Thymus (tissue), 14 donors: ENCODE measurements at places on chromosomes 7 and 10.

- no peak for DNase-seq
These were observed 237.3 kb downstream of the PTPRN2 start for GRCh38 chr7:158350166-158350900.

- no peak for DNase-seq
These were observed 9.3 kb downstream of the FXYD4 start for GRCh38 chr10:43380610-43381222.

GRCh38 chr7:116828281-116828680 is 34.1 kb upstream of the CAPZA2 start:
- DNase-seq: no peak

DNA sequence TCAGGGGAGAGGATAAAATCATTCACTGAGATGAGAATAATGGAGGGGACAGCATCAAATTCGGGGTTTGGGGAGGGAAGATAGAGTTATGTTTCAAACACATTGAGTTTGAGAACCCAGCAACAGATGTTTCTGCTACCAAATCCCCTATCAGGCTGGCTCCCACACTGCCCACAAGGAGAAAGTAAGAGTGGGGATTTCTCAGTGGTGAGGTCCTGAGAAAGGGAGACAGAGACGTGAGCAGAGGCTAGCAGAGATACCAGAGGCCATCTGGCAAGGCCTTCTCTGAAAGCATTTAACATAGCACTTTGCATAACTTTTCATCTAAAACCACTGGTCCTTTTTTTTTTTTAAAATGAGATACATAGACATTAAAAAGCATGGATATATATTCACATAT is 7.8 kb upstream of the SLF2 start:
- DNase-seq: no peak

DNA sequence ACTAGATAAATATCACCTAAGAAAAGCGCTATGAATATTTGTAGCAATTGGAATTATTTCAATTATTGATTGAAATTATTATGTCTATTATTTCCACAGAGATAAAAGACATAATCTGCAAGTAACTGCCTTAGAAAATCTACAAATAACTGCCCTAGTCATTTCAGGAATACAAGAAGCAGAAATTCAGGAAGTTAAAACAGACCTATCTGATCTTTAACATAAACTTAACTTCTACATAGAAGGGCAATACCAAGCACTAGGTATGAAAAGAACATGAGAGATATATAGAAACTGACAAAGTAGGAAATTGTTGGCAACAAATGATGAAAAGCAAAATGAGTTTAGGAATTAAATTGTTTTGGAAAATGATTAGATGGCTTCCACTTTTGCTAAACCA is 31.8 kb upstream of the AKR1B10 start:
- no peak for DNase-seq

DNA sequence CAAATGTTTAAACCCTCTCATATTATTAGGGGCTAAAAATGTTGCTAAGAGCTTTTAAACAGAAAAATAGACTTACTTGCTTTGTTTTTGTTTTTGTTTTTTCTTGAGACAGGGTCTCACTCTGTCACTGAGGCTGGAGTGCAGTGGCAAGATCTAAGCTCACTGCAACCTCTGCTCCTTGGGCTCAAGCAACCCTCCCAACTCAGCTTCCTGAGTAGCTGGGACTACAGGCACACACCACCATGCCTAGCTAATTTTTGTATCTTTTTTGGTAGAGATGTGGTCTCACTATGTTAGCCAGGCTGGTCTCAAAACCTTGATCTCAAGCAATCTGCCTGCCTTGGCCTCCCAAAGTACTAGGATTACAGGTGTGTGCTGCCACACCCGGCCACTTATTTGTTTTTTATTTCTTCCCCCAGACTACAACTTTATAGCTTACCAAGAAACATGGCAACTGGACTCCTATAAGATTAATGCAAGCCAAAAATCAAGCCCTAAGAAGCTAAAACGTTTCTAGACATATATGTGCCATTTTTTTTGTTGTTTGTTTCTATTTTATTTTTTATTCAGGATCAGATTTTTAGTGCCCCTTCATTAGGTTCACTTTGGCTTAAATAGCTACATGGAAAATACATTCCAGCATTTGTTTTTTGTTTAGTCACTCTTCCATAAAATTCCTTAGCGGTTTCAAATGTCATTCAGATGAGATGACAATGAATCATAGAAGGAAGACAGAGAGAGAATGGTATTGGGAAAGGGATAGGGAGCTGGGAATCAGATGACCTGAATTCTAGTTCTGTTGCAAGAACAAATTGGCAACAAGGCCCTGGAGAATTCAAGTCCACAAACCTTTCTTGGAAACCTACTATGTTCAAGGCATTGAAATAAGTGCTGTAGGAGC is 163.4 kb upstream of the MKLN1 start:
- no peak for DNase-seq

DNA sequence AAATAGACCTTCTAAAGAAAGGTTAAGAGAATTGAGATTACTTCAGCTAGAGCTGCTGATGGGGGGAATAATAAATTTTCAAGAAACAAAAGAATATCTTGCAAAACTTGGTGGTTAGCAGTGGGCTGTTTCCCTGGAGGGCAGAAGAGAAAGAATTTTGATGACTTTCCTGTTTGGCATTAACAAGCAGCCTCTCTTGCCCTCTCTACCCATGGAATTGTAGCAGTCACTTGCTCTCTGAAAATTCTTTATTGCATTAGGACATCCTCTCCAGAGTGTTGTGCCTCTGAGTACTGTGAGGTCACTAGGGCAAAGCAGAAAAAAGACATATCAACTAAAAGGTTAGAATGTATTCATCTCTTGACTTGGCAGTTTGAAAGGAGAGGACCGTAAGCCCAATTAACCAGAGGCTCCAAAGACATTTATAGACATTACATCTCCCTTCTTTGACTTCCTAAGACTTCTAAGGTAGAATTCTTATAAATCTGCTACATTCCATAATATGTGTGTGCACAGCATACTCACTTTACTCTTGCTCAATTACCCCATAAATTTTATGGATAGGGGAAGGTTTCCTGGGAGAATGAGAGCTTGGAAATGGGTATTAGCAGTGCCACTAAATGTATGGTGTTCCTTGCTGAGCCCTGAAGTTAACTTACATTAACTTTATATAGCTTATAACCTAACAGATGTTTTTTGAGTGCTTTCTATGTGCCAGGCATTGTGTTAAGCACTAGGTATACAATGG is 215.3 kb downstream of the KIF20B start:
- no peak for DNase-seq

DNA sequence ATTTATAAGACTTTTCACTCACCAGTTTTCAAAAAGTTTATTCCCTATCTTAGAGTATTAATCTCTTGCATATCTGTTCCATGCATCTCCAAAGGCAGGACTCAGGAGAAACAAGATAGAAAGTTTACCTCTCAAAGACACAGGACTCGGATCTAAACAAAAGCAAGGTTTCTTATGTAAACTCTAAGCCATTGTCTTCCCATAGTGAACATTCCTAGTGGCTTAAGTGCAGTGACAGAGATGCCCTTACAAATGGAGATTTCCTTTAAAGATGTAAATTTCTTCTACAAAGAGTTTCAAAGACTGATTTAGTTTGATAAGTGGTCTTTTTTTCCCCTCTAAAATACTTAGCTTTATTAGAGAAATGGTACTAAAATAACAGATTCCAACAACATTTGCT is 209.8 kb downstream of the ACTR3B start:
- DNase-seq: no peak

- no peak for DNase-seq
These were observed 57.9 kb upstream of the CAPZA2 start for GRCh38 chr7:116804471-116804870.

- DNase-seq: no peak
These were observed 499.0 kb downstream of the TCERG1L start for GRCh38 chr10:130812381-130813148.

DNA sequence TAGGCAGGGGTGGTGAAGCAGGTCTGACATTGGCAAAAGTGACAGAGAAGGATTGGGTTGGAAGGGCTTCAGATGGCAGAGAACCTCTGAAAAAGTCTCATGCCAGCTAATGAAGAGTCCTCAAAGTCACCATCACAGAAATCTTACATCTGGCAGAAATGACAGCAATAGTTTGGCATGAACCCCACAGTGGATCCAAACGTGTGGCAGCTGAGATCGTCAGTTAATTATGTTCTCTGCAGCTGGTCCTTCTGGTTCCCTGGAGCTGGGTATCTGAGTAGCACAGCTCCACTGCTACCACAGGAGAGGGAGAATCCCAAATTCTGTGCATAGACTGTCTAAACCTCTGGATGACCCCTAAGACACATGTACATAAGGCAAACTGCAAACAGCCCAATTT is 73.4 kb downstream of the ALOX5 start:
- no peak for DNase-seq

- no peak for DNase-seq
These were observed 14.0 kb upstream of the AKR1E2 start for GRCh38 chr10:4812046-4812445.

DNA sequence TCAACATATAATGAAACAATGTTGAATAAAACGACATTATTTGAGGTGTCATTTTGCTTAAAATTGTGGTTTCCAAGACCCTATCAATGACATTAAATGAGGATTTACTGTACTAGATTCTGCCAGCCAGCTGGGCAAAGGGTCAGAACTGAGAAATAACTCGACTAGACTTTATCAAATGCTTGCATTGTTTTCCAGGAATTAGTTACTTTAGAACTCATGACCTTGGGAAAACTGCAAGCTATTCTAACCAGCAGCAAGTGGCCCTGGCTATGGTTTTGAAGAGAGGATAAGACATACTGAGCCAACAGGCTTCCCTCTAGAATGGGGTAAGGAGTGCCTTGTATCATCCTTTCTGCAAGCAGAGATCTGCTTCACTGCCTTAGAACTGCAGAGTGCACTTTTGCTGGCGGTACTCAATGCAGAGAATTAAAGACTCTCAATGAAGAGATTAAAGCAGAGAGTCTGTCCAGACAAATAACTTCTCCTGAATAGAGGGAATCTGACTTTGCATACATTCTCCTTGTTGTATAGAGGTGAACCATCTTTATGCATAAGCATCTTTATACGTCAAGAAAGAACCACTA is 281.5 kb downstream of the ARL4A start:
- no peak for DNase-seq

DNA sequence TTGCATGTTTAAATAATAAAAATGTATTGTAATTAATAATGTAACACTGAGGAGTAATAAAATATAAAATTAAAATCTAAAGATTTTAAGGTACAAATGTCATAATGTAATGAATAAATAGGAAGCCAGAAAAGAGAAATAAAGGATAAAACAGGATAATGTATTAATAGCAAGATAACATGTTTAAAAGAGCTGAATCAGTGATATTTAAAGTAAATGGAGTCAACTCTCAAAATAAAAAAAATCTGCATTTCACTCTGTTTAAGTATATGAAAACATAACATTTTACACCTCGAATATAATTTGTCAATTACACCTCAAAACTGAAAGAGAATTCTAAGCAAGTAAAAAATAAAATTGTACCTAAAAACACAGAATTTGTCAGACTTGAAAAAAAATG is 44.1 kb downstream of the GRM3 start:
- no peak for DNase-seq

DNA sequence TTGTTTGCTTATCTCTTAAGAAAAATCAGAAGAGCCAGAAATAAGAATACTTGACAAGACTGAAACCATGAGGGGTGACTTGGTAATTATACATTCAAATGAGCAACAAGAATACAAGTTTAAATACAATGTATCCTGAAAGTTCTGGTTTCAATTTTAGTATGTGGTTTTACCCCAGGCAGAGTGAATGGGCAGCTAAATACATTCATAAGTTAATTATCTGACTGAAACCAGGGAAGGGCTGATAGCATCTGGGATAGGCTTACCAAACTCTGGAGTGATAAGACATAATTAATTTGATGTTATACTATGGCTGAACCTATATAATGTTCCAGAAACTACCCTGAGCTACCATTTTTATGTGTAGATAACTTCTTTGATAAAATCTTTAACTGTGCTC is 252.2 kb upstream of the PLXNA4 start:
- no peak for DNase-seq

GRCh38 chr7:98956469-98956868 is 78.1 kb downstream of the TRRAP start:
- no peak for DNase-seq

DNA sequence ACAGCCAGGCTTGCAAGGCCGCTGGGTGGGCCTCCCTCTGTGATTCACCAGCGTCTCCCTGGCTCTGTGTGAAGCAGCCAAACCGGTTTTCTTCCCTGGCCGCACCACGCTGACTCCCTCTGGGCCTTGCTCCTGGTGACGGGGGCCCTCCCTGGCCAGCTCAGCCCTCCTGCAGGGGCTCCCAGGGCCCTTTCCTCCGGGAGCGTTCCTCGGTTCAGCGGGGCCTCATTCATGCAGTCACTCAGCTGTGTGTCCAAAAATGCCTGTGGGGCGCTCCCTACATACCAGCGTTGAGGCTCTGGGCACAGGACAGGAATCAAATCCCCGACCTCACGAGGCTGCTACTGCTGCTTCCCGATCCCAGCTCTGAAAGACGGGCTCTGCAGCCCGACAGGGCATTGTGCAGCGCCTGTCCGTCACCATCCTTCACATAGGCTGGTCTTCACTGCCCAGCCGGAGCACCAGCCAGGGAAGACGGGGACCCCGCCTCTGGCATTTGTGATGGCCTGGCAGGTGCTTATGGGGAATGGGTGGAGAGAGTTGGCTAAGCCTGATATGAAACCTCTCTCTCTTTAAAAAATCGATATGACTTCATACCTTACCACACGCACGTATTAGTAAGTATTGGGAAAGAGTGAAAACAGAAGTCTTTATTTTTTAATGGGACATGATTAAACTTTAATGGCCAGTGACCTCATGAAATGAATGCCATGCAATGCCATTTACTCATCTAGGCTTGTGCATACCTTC is 110.0 kb upstream of the SHH start:
- DNase-seq: no peak

DNA sequence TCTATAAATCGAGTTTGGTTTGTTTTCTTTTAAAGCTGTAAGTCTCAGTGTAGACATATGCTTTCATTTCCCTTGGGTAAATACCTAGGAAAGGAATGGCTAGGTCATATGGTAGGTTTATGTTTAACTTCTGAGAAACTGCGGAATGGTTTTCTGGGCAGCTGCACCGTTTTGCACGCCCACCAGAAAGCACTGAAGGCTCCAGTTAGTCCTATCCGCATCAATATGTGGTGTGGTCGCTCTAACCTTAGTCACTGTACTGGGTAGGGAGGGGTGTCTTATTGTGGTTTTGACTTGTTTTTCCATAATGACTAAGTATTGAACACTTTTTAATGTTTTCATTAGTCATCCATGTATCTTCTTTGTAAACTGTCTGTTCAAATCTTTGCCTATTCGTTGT is 279.5 kb upstream of the AKR1E2 start:
- no peak for DNase-seq

DNA sequence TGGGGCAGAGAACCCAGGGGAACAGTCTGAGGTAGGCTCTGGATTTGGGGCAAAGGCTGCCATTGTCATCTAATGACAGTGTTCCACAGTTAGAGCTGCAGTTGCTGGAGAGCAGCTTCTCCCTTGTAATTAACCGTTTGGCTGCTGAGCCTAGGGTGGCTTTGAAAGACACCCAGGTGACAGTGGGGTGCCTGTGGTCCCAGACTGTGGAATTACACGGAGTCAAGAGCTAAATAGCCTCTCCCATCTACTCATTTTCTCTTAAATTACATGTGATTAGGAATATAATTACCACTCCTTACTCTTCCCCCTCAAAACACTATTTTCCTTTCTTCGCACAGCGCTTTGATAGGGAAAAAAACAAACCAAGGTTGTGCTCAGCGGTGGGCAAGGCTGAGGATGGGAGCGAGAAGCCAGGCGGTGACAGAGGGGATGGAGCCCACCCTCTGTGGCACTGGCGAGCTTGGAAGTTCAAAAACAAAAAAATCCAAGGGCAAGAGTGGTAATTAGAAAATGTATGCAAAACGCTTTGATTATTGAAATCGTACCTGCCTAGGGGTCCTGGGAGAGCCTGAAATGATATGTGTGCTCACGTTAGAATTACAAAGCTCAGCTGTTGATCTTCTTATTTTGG is 44.1 kb downstream of the BAMBI start:
- DNase-seq: no peak
